ENCODE measurements at places on chromosomes 3 and 15. TPM values are rescaled to one million over a fixed set of nuclear protein-coding genes. Genes with fewer than 3 reads are reported as not detected.

DNA sequence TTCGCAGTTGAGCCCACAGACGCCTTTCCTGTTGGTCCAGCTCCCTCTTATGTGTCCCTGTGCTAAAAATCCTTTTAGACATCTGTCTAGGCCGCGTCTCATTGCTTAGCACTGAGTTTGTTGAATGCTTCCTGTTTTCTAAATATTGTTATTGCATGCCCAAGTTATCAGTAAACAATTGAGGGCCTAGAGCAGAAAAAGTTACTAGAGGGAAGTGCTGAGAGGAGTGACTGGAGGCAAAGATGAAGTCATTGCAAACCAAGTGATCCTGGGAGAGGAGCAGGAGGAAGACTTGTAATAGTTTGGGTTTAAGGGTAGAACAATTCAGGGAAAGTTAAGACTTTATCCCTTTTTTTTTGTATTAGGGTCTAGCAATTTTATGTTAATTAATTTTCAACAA lies 88.1 kb downstream of the DCUN1D1 start:
- no peak for DNase-seq
- H3K4me3 ChIP-seq, result no peak overlapping the region
- no peaks in the 10 kb centered on the region for H3K27me3 ChIP-seq
- peaks cover 22% of the 10 kb centered on the region for H3K36me3 ChIP-seq

The GHSR gene
- 0.99 TPM for total RNA-seq

The CNTN4 gene
- total RNA-seq, result 7.5 TPM

The NSUN3 gene
- total RNA-seq, result 13.8 TPM
